MM.1S (cell line): ENCODE measurements at places on chromosomes 3 and 15.

DNA sequence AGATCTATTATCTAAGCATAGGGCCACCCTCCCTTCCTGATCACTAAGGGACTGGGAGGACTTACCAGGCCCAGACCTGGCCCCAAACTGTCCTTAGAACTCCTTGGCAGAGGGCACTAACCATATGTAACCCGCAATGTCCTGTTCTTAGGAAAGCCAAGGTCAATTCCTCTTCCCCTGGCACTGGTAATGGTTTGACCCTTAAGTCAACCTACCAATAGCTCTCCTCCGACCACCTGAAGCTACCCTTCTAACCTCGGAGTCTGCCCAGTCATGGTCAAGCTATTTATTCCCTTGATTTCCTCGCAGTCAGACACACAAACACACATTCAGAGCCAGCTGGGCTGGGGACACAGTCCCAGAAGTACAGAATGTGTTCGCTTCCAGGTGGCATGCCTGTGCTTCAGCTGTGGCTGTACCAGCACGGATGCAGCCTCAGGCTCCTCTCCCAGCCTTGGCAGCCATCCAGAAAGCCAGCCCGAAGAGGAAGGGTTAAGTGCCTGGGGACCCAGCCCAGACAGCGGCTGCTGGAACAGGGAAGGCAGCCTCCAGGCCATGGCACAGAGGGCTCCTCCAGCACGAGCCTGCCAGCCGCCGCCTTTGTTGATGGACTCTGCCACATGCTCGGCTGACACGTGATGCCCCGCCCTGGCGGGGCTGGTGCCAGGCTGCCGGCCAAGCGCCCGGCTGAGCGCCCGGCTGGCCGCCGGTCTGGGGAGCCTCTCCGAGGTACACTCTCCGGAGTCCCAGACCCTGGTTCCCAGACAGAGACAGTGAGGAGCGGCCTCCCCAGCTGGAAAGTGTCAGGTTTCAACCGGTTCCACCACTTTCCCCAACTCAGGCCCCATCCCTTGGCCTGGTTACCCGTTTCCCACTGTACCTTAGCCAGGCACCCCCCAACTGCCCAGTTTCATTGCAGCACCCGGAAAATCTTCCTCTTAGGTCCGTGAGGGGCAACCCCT, 5.5 kb downstream of the BMF start:
- H3K4me3 ChIP-seq, result no peak overlapping the region
- H3K36me3 ChIP-seq, result no peaks in the 10 kb centered on the region
- no peaks in the 10 kb centered on the region for H3K27me3 ChIP-seq
- no peak for DNase-seq

DNA sequence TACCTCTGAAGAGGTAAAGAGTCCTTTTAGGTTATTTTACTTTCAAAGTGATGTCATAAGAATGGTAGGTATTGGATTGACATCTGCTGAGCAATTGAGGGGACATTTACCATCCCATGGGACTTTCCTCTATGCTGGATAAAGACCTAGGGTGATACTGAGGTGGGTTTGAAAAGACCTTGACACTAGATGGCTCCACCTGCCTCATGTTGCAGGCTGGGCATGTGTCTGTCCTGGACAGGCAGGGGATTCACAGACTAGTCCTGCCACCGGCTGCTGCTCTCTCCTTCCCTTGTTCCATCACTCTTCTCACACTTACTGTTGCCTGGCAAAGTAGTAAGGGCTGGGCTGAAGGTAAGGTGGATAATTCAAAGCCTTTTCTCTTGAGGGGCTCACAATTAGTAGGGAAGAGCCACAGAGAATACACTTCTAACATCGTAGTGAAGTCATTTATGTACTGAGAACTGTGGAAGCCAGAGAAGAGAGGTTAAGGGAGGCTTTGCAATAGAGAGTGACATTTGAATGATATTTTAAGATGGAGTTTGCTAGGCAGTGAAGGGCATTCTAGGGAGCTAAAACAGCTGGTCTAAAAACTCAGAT, 27.7 kb downstream of the TRAK1 start:
- no peak overlapping the region for H3K4me3 ChIP-seq
- H3K27me3 ChIP-seq, result no peaks in the 10 kb centered on the region
- peak; percentile 23 for DNase-seq
- no peaks in the 10 kb centered on the region for H3K36me3 ChIP-seq

DNA sequence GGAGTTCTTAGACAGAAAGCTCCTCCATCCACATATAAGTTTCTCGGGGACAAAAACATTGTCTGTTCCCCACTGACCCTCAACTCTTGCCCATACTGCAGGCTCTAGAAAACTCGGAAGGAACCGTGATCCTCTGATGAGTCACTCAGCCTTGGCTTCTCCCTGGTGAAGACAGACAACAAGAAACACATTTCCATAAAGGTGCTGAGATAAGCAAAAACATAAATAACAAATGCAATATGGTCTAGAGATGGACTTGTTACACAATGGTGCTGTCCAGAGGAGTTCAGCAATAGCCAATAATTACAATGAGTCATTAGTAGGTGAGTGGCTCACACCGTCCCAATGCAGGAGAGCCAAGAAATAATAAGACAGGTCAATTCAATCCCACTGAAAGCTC, 43.7 kb downstream of the MAGI1 start:
- no peaks in the 10 kb centered on the region for H3K4me1 ChIP-seq
- no peaks in the 10 kb centered on the region for H3K27me3 ChIP-seq
- H3K36me3 ChIP-seq, result no peaks in the 10 kb centered on the region
- H3K27ac ChIP-seq, result no peak overlapping the region
- H3K4me3 ChIP-seq, result no peak overlapping the region
- DNase-seq, result no peak

DNA sequence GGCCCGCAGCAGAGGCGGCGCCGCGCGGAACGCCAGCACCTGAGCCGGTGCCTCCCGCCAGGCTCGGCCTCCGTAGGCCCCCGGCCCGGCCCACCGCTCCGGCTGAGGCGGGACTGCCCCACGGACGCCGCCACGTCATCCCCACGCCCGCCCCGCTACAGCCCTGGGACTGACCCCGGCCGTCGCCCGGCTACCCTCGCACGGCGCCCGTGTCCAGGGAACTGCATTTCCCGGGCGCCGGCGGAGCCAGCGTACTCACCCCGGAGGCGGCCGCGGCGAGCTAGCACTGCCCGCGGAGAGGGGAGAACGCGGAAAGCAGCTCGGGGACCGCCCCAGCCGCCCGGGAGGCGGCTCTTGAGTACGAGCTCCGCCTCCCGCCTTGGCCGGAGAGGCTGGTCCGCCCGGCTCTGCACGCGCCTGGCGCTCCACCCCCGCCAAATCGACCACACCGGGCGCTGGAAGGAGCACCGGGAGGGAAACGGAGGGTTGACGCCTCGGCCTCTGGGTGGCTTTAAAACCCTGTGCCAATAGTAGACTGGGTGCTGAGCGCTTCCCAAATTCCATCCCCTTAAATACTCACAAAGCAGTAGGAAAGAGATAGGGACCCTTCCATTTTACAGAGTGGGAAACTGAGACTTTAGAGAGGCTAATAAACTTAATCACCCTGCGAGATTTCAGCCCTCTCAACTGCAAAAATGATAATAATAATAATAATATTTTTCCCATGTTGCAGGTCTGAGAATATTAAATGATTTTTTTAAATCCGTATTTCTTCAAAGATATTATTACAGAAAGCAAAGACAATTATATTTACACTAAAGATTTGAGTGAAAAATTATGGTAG, at the start of gene B4GALT4:
B4GALT4 (minus strand) TSS at position 288 of the 844 bp plus-strand sequence. CDS start 10,779 bp downstream, outside the sequence.
- peak within 1 kb of the TSS; percentile 68 for H3K4me3 ChIP-seq
- H3K27ac ChIP-seq, result peak within 1 kb of the TSS; percentile 63; the same call in 1 of the 2 replicates
- DNase-seq, result peak; percentile 91
- H3K27me3 ChIP-seq, result no peaks in the 10 kb centered on the region

- H3K27me3 ChIP-seq, result no peaks in the 10 kb centered on the region
- H3K4me1 ChIP-seq, result 0 out of 2 replicates have a peak, but pooled peaks cover 2% of the 10 kb centered on the region
- no peak for DNase-seq
- H3K27ac ChIP-seq, result no peak overlapping the region
Observed at GRCh38 chr15:56174649-56175048, 69.0 kb downstream of the RFX7 start.

- DNase-seq, result no peak
- no peak overlapping the region for H3K27ac ChIP-seq
- H3K36me3 ChIP-seq, result no peaks in the 10 kb centered on the region
- H3K4me3 ChIP-seq, result no peak overlapping the region
- H3K4me1 ChIP-seq, result no peaks in the 10 kb centered on the region
- no peaks in the 10 kb centered on the region for H3K27me3 ChIP-seq
Observed at GRCh38 chr3:23629181-23629894, 176.4 kb upstream of the UBE2E1 start.

GRCh38 chr3:189908646-189909045, 212.1 kb downstream of the P3H2 start:
- H3K27ac ChIP-seq, result no peak overlapping the region
- H3K4me1 ChIP-seq, result no peaks in the 10 kb centered on the region
- H3K36me3 ChIP-seq, result no peaks in the 10 kb centered on the region

- no peak for DNase-seq
- no peaks in the 10 kb centered on the region for H3K27me3 ChIP-seq
- H3K4me1 ChIP-seq, result peaks cover 20% of the 10 kb centered on the region
- H3K36me3 ChIP-seq, result no peaks in the 10 kb centered on the region
- no peak overlapping the region for H3K4me3 ChIP-seq
- H3K27ac ChIP-seq, result no peak overlapping the region
Observed at GRCh38 chr3:141225939-141226338, 5.7 kb upstream of the PXYLP1 start.

DNA sequence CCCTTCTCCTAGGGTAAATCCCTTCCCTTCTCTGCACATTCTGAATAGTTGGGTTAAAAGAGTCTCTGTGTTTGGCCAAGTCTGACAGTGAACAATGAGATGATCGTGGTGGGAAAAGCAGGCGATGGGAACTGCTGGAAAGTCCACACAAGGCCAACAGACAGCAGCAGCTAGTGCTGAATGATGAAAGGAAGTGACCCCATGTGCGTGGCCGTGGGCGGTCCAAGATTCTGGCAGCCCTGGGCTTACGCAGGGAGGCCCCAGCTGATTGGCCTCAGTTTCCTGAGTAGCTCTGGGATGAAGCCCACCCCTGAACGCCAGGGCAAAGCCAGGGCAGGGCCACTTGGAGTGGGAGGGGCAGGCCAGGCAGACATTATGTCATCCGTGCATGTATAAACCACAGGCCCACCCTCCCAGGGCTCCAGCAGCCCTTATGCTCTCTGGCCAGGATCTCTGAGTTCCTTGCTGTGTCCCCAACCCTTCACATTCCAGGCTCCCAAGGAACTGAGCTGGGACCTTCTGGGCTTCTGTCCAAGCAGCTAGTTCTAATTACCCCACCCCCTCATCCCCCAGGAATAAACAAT, 57.8 kb downstream of the CDC25A start:
- no peaks in the 10 kb centered on the region for H3K27me3 ChIP-seq
- H3K36me3 ChIP-seq, result no peaks in the 10 kb centered on the region
- no peak for DNase-seq
- no peaks in the 10 kb centered on the region for H3K4me1 ChIP-seq
- H3K4me3 ChIP-seq, result no peak overlapping the region

GRCh38 chr3:173403376-173403775, 5.8 kb downstream of the NLGN1 start:
- H3K27ac ChIP-seq, result no peak overlapping the region
- H3K27me3 ChIP-seq, result no peaks in the 10 kb centered on the region
- H3K36me3 ChIP-seq, result no peaks in the 10 kb centered on the region
- H3K4me1 ChIP-seq, result peaks cover 3% of the 10 kb centered on the region
- DNase-seq, result no peak
- no peak overlapping the region for H3K4me3 ChIP-seq

GRCh38 chr3:79846148-79846933, 78.5 kb upstream of the ROBO1 start:
- no peak for DNase-seq
- H3K27me3 ChIP-seq, result no peaks in the 10 kb centered on the region
- H3K4me3 ChIP-seq, result no peak overlapping the region
- H3K27ac ChIP-seq, result no peak overlapping the region
- H3K4me1 ChIP-seq, result 0 out of 2 replicates have a peak, but pooled peaks cover 3% of the 10 kb centered on the region

GRCh38 chr15:67760901-67761300, 64.4 kb upstream of the SKOR1 start:
- H3K36me3 ChIP-seq, result no peaks in the 10 kb centered on the region
- H3K27me3 ChIP-seq, result no peaks in the 10 kb centered on the region
- H3K4me1 ChIP-seq, result peaks cover 8% of the 10 kb centered on the region; the same call in 1 of the 2 replicates
- DNase-seq, result no peak
- H3K4me3 ChIP-seq, result no peak overlapping the region

DNA sequence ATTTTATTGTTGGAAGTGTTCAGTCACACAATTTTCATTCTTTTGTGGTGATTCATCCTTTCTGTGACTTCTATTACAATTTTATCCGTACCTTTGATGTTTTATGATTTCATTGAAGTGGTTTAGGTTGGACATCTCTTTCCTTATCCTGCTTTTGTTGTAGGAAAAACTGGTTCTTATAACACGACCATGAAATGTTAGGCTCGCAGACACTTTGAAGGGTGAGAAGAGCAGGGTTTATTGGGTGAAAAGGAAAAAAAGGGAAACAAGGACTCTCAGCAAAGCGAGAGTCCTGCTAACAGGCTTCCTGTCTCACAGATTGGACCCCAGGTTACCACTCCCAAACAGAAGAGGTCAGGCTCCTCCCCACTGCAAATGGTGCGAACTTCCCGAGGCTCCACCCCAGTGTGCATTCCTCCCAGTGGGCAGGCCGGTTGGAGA, 257.4 kb downstream of the STXBP5L start:
- H3K4me3 ChIP-seq, result no peak overlapping the region
- no peak for DNase-seq
- H3K4me1 ChIP-seq, result no peaks in the 10 kb centered on the region

DNA sequence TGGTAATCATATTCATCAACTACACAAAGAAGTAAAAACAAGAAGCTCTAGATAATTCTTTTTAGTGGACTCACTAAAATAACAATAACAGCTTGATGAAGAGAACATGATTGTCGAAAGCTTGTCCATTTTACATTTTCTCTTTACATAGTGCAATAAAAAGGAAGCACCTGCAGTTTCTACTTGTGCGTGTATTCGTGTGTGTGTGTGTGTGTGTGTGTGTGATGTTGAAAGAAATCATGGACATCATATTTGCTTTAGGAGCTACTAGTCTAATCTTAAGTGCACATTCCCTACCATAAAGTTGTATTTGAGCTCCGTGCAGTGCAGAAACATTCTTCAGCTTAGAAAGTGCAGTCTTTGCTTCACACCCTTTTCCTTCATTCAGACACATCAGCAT, 288.8 kb downstream of the ZBTB20 start:
- H3K27me3 ChIP-seq, result no peaks in the 10 kb centered on the region
- no peak overlapping the region for H3K4me3 ChIP-seq
- no peak overlapping the region for H3K27ac ChIP-seq
- H3K36me3 ChIP-seq, result no peaks in the 10 kb centered on the region

DNA sequence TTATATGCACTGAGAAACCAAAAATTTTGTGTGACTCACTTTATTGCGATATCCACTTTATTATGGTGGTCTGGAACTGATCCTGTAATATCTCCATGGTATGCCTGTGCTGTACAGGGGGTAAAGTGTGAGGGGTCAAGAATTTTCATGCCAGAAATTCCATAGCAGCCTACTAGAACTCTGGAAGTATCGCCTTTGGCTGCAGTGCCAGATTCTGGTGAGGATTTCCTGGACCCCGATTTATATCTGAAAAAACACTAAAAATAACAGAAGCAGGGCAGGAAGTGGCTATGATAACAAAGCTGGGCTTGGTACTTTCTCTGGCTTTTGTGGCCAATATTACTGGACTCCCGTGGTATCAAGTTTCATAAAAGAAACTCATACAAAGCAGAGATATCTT, 36.4 kb downstream of the CCDC80 start:
- peaks cover 25% of the 10 kb centered on the region for H3K27me3 ChIP-seq
- peaks cover 7% of the 10 kb centered on the region for H3K4me1 ChIP-seq
- H3K27ac ChIP-seq, result no peak overlapping the region
- no peak overlapping the region for H3K4me3 ChIP-seq
- H3K36me3 ChIP-seq, result no peaks in the 10 kb centered on the region
